ENCODE measurements at places on chromosomes 6 and 20. TPM values are rescaled to one million over a fixed set of nuclear protein-coding genes. Genes with fewer than 3 reads are reported as not detected.
A peak's percentile ranks its signal among the peaks of the same experiment; 100 is the strongest.

OPRM1 gene
- not detected for polyA plus RNA-seq

BMP2 gene
- polyA plus RNA-seq = 17.7 TPM

TTBK1 gene
- 0.71 TPM for polyA plus RNA-seq

DTD1 gene
- 21.6 TPM for polyA plus RNA-seq

RAB44 gene
- 0.11 TPM for polyA plus RNA-seq

CLPSL2 gene
- polyA plus RNA-seq = not detected

DNA sequence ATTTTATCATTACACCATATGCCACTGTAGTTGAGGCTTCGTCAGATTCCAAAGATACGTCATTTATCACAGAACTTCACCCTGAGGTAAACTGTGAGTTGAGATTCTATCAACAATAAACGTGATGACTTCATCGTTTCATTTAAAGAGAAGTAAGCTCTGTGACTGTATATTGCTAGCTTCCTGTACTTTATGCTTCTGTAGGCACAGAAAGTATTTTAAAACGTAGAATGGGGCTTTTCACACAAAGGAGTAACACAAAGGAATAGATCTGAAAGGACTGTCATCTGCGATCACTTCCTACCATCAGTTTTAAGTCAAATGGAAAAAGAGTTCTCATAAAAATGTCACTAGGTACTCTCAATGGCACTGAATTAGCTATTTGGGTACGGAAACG, 234.4 kb upstream of the MCHR2 start:
- peak overlapping the region; percentile 32 for H3K4me3 ChIP-seq
- peaks cover 4% of the 10 kb centered on the region for H3K4me1 ChIP-seq
- peak overlapping the region; percentile 35 for H3K27ac ChIP-seq
- H3K27me3 ChIP-seq = peaks cover 13% of the 10 kb centered on the region
- no peaks in the 10 kb centered on the region for H3K36me3 ChIP-seq

DNA sequence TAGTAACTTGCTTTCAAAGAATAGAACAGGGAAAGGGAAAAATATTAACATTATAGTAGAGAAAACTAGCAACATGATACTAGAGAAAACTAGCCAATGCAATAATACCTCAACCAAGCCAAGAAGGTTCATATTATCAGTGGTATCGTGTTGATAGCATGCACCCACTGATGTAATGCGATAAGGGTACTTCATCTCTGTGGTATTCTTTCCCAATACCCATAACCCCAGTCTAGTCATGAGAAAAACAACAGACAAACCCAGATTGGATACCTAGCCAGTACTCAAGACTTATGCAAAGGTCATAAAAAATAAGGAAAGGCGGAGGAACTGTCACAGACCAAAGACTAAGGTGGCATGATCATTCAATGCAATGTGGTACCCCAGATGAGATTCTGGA, 21.0 kb downstream of the BLOC1S5 start:
- no peaks in the 10 kb centered on the region for H3K27me3 ChIP-seq
- no peak overlapping the region for H3K4me3 ChIP-seq
- H3K27ac ChIP-seq = no peak overlapping the region
- H3K4me1 ChIP-seq = no peaks in the 10 kb centered on the region
- no peak for DNase-seq

- no peaks in the 10 kb centered on the region for H3K36me3 ChIP-seq
- no peak overlapping the region for H3K4me3 ChIP-seq
- DNase-seq = no peak
Measured at GRCh38 chr20:37481610-37482009, 39.4 kb upstream of the NNAT start.

DNA sequence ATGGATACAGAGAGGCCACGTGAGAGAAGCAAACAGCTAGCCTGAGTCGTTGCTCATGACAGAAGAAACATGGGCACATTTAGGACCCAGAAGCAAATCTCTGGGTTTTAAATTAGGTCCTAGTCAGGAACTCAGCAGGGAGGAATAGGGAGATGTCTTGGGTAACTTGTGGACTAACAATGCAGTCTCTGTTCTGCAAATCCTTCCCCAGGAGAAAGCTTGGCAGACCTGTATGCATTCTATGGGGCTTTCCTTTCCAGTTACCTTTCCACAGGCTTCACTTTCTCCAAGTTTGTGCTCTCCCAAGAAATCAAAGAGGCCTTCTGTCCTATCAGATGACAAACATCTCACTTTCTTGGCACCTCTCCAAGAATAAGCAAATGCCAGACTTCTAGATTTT, 47.2 kb upstream of the PLCB4 start:
- no peak overlapping the region for H3K4me3 ChIP-seq
- DNase-seq = no peak
- no peaks in the 10 kb centered on the region for H3K27me3 ChIP-seq
- no peaks in the 10 kb centered on the region for H3K4me1 ChIP-seq

- no peak overlapping the region for H3K27ac ChIP-seq
- H3K4me1 ChIP-seq = no peaks in the 10 kb centered on the region
- H3K4me3 ChIP-seq = no peak overlapping the region
- no peaks in the 10 kb centered on the region for H3K27me3 ChIP-seq
- no peaks in the 10 kb centered on the region for H3K36me3 ChIP-seq
Measured at GRCh38 chr20:33915726-33916331, 77.9 kb upstream of the RALY start.

DNA sequence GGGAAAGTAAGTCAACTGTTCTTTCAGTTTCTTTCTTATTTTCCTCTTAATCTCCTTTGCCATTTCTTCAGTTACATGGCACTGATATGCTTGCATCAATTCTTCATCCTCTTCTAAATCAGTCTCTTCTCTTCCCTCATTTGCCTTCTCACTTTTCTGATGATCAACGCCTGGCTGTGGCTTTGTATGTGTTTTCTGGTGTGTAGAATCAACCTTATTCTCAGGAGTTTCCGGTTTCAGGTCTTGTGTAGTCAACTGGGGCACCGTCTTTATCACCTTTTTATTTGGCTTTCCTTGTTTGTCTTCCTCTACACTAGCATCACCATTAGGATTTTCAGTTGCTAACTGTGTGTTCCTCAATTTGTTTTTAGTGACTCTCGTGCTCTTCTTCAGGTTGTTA, 31.6 kb downstream of the AHI1 start:
- H3K27me3 ChIP-seq = no peaks in the 10 kb centered on the region
- H3K36me3 ChIP-seq = no peaks in the 10 kb centered on the region
- H3K4me1 ChIP-seq = no peaks in the 10 kb centered on the region
- DNase-seq = no peak
- no peak overlapping the region for H3K4me3 ChIP-seq

- H3K4me1 ChIP-seq = no peaks in the 10 kb centered on the region
- DNase-seq = no peak
- no peak overlapping the region for H3K4me3 ChIP-seq
Measured at GRCh38 chr20:52945268-52945667, 26.9 kb upstream of the TSHZ2 start.

DNA sequence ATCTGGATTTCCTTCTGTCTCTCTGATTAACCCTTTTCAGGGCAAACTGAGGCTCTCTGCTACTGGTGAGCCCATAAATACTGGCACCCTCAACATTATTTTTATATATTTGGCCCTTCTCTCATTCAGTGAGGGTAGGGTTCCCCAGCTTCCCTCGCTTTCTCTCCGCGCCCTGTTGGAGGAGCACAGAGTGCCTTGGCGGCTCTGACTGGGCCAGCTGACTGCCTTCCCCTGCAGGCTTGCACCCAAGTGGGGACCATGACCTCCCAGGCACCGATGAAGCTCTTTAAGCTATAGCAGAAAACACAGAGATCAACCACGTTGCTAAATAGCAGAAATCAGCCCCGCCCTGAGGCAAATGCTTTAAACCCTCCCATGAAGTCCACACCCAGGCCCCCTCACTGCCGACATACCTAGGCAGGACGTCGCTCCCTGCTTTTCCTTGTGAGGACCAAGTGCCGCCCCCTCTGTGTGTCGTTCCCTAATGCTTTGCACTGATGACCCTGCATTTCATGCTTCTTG, 105.0 kb downstream of the HUS1B start:
- no peaks in the 10 kb centered on the region for H3K4me1 ChIP-seq
- H3K4me3 ChIP-seq = no peak overlapping the region
- no peak for DNase-seq
- no peaks in the 10 kb centered on the region for H3K27me3 ChIP-seq

DNA sequence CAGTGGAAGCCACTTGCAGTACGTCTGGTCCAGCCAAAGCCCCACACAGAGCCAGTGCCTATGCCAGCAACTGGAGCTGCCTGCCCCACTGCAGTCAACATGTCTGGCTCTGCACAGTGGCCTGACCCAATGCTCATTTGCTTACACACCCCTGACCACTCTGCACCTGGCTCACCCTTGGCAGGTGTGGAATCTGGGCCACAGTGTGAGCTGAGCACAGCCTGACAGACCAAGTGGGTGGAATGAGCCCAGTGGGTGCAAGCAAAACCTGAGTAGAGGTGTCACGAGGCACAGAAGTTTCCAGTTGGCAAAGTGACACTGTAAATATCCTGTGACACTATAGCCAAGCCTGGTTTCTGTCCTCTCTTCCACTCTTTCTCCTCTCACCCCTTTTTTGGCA, 49.5 kb downstream of the GGTLC1 start:
- peaks cover 4% of the 10 kb centered on the region for H3K27me3 ChIP-seq
- no peaks in the 10 kb centered on the region for H3K4me1 ChIP-seq
- H3K4me3 ChIP-seq = no peak overlapping the region
- H3K27ac ChIP-seq = no peak overlapping the region
- DNase-seq = no peak
- no peaks in the 10 kb centered on the region for H3K36me3 ChIP-seq

- peak overlapping the region; percentile 68 for H3K27ac ChIP-seq
- no peaks in the 10 kb centered on the region for H3K27me3 ChIP-seq
- DNase-seq = no peak
- no peak overlapping the region for H3K4me3 ChIP-seq
- peaks cover 53% of the 10 kb centered on the region for H3K4me1 ChIP-seq
Measured at GRCh38 chr20:53917145-53918019, 153.0 kb downstream of the BCAS1 start.

- H3K27ac ChIP-seq = peak overlapping the region; percentile 39
- no peak for DNase-seq
- no peak overlapping the region for H3K4me3 ChIP-seq
- no peaks in the 10 kb centered on the region for H3K36me3 ChIP-seq
- H3K27me3 ChIP-seq = no peaks in the 10 kb centered on the region
Measured at GRCh38 chr6:148501178-148501590, 158.5 kb downstream of the SASH1 start.
